ENCODE measurements at places on chromosomes 2 and 18.

DNA sequence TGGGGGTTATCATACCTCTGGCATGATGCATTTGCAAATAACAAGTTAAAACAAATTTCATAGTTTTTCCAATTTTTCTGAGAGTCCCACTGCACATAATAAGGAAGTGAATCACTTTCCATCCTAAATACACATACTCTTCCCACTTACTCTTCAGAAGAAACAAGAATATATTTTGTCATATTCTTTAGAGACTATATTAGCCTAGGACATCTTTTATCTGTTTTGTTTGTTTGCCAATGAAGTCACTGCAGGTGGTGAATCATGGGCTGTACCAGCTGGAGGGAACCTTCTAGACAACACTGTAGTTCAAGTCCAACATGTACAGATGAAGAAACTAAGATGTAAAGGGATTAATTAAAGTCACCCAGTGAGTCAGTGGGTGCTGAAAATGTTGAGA is 116.8 kb downstream of the XIRP2 start:
- DNase-seq = no peak

GRCh38 chr2:146764301-146764700 is 1080.5 kb upstream of the ACVR2A start:
- no peak for DNase-seq

- DNase-seq = no peak
Measured at GRCh38 chr2:118669654-118670053, 177.8 kb downstream of the EN1 start.

- DNase-seq = no peak
Measured at GRCh38 chr2:150374492-150374891, 113.0 kb downstream of the RND3 start.

DNA sequence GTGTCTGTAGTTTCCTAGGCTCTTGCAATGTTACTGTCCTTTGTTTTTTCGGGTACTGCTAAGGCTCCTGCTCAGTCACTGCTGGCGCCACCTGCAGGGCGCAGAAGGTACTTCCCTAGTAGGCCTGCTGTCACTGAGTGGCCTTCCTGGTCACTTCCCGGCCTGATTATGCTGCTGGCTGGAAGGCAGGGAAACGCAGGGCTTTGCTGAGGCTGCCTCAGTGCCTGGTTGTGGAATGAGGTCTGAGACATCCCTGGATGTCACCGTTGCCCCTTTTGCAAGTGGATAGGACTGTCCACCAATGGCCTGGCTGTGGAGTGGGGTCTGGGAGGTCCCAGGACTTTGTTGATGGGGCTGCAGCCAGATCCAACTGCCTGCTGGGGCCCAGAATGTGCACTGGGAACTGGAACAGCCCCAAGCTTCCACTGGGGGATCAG is 13.1 kb downstream of the DAW1 start:
- DNase-seq = no peak

DNA sequence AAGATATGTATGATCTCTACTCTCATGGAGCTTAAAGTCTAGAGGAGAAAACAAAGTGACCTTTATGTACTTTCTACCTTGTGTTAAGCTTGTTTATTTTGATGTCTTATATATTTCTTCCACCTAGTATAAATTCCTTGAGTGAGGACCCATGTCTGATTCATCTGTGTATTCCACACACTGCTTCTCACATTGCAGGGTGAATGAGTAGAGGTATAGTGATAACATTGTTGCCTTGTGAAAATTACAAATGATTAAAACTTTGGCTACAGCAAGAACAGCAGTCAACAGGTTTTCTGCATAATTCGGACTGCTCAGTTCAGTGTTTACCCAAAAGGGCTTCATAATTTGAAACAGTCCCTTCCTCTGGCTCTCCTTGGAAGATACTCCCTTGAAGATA is 36.3 kb downstream of the AOX1 start:
- DNase-seq = no peak

GRCh38 chr2:199462956-199463692 is 5.4 kb upstream of the SATB2 start:
- no peak for DNase-seq

GRCh38 chr2:197515315-197515738 is 539 bp upstream of the MOB4 start:
- DNase-seq = no peak

GRCh38 chr2:23423062-23423872 is 38.3 kb downstream of the KLHL29 start:
- DNase-seq = no peak

DNA sequence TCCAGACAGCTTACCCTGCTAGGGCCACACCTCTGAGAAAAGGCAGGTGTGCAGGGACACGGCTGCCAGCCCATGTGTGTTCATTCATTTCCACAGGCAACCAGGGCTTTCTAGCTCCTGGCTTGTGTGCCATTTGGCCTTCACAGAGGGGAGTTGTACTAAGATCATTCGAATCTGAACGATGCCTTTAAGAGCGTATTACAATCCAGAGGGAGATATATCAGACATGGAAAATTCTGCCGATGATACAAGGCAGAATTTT is 64.2 kb upstream of the OTOF start:
- DNase-seq = no peak

GRCh38 chr2:105827351-105828096 is 82.8 kb downstream of the NCK2 start:
- DNase-seq = no peak

GRCh38 chr2:192443831-192444230 is 249.1 kb upstream of the TMEFF2 start:
- DNase-seq = no peak

- DNase-seq = no peak
Measured at GRCh38 chr2:222693837-222694236, 22.4 kb downstream of the MOGAT1 start.

GRCh38 chr2:217471319-217471718 is 531.5 kb downstream of the TNS1 start:
- DNase-seq = no peak

DNA sequence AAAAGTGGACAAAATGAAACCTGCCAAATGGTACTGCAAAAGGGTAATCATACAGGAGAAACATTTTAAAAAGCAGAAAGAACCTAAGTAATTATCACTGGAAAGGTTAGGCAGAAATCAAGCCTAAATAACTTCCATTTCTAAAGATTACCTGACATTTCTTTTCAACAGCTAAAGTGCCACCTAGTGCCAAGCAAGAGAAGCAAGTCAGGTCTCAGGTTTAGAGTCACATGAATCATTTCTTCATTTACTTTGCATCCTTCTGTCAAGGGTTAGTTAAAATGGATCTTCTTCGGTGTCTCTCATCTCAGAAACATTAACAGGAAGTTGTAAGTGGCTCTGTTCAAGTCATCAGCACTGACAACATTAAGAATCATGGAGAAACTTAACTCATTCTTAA is 90.3 kb downstream of the AKAIN1 start:
- DNase-seq = no peak

GRCh38 chr2:161754379-161754778 is 130.2 kb downstream of the SLC4A10 start:
- no peak for DNase-seq

- DNase-seq = no peak
Measured at GRCh38 chr2:67631483-67631882, 234.3 kb downstream of the ETAA1 start.

GRCh38 chr2:199756211-199756610 is 94.8 kb downstream of the FTCDNL1 start:
- DNase-seq = no peak

DNA sequence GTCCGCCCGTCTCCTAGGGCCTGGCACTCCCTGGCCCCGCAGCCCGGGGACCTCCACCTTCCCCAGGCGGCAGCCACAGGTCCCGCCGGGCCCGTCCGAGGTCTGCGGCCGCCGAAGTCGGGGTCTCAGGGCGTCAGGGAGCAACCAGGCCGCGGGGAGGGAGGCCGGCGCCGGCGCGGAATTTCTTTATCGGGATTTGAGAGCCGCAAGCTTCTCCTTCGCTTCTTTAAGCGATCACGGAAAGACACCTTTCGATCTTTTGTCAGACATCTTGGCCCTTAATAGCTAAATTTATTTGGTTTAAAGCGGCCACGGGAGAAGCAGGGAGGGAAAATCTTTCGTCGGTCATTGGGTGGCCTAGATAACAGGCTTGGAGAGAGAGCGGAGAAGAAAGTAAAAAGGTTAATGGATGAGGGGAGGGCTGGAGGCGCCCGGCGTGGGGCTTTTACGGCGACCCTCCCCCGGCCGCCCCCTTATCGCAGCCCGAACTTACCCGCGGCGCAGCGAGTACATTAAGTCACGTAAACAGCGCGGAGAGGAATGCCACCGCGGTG is 4.3 kb upstream of the GATA6 start:
- DNase-seq = no peak

- DNase-seq = no peak
Measured at GRCh38 chr2:65059071-65059470, 2.9 kb downstream of the CEP68 start.

- DNase-seq = peak; percentile 84
Measured at GRCh38 chr2:180385601-180386201, 378.6 kb upstream of the CWC22 start.

GRCh38 chr18:57581301-57581934 is 5.1 kb downstream of the FECH start:
- no peak for DNase-seq

DNA sequence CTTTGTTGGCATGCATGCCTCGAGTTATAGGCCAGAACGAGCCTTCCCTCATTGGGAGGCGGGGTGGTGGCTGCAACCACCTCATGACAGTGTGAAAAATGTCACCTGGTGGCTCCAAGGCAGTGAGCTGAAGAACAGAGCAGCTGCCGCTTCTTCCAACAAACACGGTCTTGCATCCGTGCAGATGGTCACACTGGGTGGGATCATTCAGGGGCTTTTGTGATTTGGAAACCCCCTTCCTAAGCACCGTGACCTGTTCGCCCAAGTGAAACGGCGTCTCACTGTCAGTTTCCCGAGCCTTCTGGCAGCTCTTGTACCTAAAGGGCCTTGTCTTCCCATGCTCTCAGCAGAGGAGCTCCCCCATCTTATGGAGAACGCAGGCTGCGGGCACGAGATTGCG is 159.7 kb downstream of the NAPG start:
- no peak for DNase-seq

GRCh38 chr2:25266399-25266798 is 75.3 kb downstream of the DNMT3A start:
- no peak for DNase-seq

- DNase-seq = no peak
Measured at GRCh38 chr2:119408221-119408619, 23.4 kb upstream of the TMEM37 start.

- DNase-seq = no peak
Measured at GRCh38 chr18:3148930-3149535, 70.7 kb downstream of the MYOM1 start.

GRCh38 chr18:7066965-7067555 is 50.5 kb downstream of the LAMA1 start:
- DNase-seq = no peak

GRCh38 chr2:60555066-60555782 is 1.8 kb upstream of the BCL11A start:
- no peak for DNase-seq

DNA sequence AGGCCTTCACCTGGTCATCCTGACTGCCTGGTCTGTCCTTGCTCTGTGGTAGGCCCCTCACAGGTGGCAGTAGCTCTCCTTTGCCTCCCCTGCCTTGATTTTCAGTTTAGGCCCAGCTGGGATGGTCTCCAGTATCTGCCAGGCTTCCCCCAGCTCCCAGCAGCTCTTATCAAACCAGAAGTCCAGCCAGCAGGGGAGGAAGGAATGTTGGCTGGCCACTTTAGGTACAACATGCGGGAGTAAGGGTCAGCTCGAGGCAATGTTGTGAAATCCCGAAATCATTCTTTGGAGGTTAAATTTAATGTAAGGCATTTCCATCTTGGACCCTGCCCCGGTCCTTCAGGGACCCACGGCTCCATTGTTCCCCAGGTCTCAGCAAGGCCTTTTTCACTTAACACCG is 16.8 kb downstream of the ATP6V1C2 start:
- DNase-seq = no peak

- no peak for DNase-seq
Measured at GRCh38 chr2:226398580-226398979, 401.0 kb downstream of the IRS1 start.

- DNase-seq = no peak
Measured at GRCh38 chr2:215723631-215724011, 287.8 kb upstream of the FN1 start.

DNA sequence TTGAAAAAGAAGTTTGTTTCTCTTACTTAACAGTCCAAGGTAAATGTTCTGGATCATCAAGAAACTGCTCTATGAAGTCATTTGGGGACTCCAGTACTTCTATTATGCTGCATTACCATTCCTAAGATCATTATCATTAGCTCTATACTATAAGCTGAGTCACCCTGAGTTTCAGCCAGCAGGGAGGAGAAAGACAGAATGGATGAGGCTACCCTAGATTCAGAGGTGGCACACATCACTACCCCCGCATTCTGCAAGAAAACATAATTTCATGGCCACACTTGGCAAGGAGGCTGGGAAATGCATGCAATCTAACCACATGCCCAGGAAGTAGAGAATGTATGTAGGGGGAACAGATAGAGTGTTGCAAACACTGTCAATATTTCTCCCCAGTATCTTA is 16.6 kb upstream of the LNPK start:
- no peak for DNase-seq

GRCh38 chr2:12317814-12318426 is 398.8 kb upstream of the TRIB2 start:
- DNase-seq = peak; percentile 81

DNA sequence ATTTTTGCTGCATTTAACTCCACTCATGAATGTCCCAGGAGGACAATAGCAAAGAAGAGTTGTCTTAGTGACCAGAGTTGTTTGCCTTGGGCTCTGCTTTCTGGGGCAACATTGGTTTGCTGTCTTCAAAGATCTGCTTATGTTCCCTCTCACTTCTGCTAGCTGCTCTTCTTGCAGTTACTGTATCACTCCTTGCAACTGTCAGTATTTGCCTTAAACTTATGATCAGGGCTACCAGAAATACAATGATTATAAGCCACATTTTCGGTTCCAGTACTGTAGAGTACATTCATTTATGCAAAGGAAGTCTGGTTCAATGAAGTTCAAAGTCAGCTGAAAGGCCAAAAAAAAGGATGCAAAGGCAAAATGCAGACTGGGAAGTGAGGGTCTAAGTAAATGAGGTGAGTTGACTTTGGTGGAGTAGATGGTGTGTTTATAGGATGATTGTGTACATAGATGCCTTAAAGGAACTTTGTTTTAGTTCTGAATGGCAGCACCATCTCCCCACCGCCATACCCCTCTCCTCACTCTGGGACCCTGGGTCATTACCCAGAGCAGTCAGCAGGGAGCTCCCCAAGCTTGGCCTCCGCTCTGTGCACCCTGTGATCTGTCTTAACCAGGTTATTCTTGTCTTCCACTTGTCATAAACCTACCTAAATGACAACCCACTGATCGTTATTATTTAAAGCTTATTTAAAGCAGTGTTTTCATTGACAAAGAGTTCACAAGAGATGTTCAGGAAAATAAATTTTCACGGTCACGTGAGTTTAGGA is 236.0 kb downstream of the DOK6 start:
- DNase-seq = no peak

- no peak for DNase-seq
Measured at GRCh38 chr18:75109319-75109691, 99.6 kb downstream of the PTGR3 start.

GRCh38 chr18:38948436-38948835 is 1382.8 kb upstream of the CELF4 start:
- DNase-seq = no peak

DNA sequence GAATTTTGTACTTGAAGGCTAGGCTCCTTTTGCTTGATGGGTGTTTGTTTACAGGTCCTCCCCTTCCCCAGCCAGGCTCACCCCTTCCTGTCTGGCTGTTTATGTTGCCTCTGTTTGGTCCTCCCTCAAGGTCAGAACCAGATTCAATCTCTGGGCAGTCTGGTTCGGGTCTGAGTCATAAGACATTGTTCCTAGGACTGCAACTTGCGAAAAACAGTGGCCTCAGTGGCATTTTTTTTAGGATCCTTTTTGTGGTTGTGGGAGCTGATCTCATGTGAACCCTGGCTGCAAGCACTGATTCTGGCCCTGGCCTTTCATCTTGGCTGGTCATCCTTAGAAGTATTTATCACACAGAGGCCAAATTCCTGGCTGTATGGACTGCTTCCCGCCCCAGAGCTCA is 370.4 kb downstream of the CLIP4 start:
- DNase-seq = no peak
